Epithelial cell of umbilical artery (primary cell): ENCODE measurements at places on chromosomes 5 and 9. TPM values are rescaled to one million over a fixed set of nuclear protein-coding genes. Genes with fewer than 3 reads are reported as not detected.

ARHGEF39 gene
- total RNA-seq = 0.97 and 1.5 TPM in 2 replicates

UGT3A1 gene
- not detected in 2 replicates for total RNA-seq

PHPT1 gene
- total RNA-seq = 91.8 and 130 TPM in 2 replicates

MARCOL gene
- total RNA-seq = not detected in 2 replicates

PDGFRB gene
- total RNA-seq = 0.97 and 11.9 TPM in 2 replicates

CCL21 gene
- not detected in 2 replicates for total RNA-seq

FAM221B gene
- not detected in 2 replicates for total RNA-seq

ELAVL2 gene
- total RNA-seq = 0.32 TPM in 1 of 2 replicates, not detected in the other

WNT8A gene
- total RNA-seq = not detected in 2 replicates

PCDHB5 gene
- total RNA-seq = under 0.01 and 0.46 TPM in 2 replicates

N4BP3 gene
- 28.1 and 30.2 TPM in 2 replicates for total RNA-seq

PCDHA9 gene
- total RNA-seq = under 0.01 and 0.15 TPM in 2 replicates

IRX4 gene
- not detected in 2 replicates for total RNA-seq
